ENCODE measurements at places on chromosomes 3 and 15. TPM values are rescaled to one million over a fixed set of nuclear protein-coding genes. Genes with fewer than 3 reads are reported as not detected.

DNA sequence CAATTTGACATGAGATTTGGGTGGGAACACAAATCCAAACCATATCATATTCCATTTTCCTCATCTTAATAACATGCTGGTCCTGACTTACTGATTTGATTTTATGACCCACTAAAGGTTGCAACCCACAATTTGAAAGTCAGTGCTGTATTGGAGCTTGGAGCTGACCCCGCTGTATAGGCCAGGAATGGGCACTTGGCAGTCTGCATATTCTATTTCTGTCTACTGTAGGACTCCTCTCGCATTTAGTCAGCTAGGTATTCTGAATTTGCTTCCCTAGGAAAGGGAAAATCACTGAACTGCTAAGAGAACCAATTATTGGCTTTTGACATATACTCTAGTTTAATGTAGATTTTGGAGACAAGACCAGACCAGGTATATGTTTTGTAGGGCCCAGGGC is 157.0 kb downstream of the MFSD1 start:
- no peaks in the 10 kb centered on the region for H3K27me3 ChIP-seq
- H3K4me1 ChIP-seq = no peaks in the 10 kb centered on the region
- no peak overlapping the region for H3K27ac ChIP-seq

Gene KCNH8
- total RNA-seq = not detected

DNA sequence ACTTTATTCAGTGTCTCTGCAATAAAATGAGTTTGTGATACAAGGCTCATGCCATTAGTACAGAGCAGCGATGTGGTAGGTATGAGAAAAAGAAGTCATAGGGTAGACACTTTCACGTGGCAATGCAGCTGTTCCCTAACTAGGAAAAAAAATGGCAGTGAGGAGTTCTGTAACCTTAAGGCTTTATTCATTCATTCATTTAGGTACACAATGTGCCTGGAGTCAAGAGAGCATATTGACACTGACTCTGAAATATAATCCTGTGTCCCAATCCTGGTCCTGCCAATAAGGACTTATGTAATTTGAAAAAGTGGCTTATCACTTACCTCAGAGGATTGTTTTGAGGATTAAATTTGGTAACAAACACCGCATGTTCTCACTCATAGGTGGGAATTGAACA is 173.0 kb upstream of the AZI2 start:
- H3K27ac ChIP-seq = no peak overlapping the region
- H3K4me3 ChIP-seq = no peak overlapping the region
- H3K27me3 ChIP-seq = no peaks in the 10 kb centered on the region
- no peaks in the 10 kb centered on the region for H3K36me3 ChIP-seq

Gene SLC28A1
- total RNA-seq = not detected

Gene ANKUB1
- not detected for total RNA-seq

DNA sequence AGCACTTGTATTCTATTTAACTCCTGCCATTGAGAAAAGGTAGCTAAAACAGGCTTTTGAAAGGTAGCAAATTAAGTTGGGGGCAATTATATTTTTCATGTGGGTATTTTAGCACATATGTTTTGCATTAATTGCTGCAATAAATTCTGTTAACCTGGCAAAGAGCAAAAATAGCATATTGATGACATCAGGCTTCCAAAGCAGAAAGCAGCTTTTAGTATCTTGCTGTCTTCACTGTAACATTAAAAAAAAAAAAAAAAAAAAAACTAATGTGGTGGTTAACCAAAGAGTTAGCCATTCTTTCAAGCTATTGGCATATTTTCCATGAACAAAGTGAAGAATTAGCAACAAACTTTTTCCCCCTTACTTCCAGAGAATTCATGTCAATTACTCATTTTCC is 9.1 kb downstream of the EPHA3 start:
- no peaks in the 10 kb centered on the region for H3K36me3 ChIP-seq
- no peak for DNase-seq
- no peaks in the 10 kb centered on the region for H3K4me1 ChIP-seq
- H3K4me3 ChIP-seq = no peak overlapping the region

DNA sequence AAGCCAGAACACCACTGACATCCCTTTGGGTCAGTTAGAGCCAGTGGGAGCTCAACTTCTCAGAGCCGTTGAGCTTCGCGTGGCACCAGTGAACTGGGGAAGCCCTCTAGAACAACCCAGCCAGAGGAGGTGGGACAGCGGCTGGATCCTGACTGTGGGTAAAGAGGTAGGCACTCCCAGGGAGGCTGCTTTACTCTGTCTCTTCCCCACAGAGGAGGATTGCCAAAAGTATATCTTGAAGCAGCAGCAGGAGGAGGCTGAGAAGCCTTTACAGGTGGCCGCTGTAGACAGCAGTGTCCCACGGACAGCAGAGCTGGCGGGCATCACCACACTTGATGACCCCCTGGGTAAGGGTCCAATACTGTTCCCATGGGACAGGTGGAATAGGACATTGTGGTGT is 1.2 kb downstream of the MYD88 start:
- DNase-seq = no peak
- no peaks in the 10 kb centered on the region for H3K27me3 ChIP-seq
- peaks cover 27% of the 10 kb centered on the region for H3K4me1 ChIP-seq

Gene FSIP1
- 3.6 TPM for total RNA-seq

- no peak overlapping the region for H3K27ac ChIP-seq
- no peaks in the 10 kb centered on the region for H3K36me3 ChIP-seq
- H3K4me1 ChIP-seq = no peaks in the 10 kb centered on the region
- peaks cover 9% of the 10 kb centered on the region for H3K27me3 ChIP-seq
Measured at GRCh38 chr15:60184579-60184978, 180.5 kb downstream of the FOXB1 start.

All from osteoblast (primary cell).